ENCODE measurements at places on chromosomes 1 and 21. TPM values are rescaled to one million over a fixed set of nuclear protein-coding genes. Genes with fewer than 3 reads are reported as not detected.

DNA sequence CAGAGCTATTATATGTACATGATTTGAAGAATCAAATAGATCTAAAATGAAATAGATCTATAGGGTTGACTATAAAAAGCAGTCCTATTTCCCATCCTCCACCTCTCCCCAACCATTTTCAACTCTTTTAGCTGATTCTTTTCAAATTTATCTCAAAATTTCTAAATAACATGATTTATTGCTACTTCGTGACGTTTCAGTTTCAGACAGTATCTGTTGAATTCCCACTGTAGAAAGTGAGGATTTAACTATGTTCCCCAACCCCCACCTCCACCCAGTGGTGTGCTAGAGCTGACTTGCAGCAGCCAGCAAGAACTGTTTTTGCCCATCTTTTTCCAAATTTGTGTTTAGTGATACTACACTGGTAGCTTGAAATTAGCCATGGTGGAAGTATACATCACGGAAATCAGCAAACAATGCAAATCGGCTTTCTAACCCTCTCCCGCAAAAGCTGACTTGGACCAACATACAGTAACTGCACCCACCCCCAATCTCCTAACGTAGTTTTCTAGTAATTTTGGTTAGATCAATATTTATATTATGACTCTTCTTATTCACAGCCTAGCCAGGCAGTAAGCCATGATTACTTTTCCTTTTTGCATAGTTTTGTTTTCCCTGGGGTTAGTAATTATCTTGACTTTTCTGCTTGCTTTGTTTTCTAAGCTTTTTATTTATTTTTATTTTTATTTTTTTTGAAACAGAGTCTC lies 10.9 kb downstream of the SEMA4A start:
- no peak for DNase-seq

DNA sequence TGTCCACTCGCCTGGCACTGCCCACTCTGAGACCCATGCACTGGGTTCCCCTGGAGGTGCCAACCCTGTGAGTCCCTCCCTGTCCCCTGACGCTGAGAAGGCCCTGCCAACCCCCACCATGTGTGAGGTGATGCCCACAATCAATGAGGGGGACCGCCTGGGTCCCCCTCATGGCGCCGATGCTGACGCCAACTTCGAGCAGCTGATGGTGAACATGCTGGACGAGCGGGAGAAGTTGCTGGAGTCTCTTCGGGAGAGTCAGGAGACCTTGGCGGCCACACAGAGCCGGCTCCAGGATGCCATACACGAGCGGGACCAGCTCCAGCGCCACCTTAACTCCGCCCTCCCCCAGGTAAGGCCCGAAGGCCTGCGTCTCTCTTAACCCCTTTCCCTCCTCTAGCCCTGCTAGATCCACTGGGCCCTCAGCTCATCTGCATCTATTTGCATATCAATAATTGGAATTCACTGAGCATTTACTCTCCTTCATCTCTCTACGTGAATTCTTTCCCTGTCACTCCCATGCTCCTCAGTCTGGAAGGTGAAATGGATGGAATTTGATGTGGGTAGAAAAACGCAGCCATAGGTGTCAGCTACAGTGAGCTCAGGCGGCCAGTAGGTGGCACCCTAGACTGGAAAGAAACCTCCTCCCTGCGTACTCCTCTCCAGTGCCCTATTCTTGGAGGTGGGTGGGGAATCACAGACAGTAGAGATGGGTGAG lies 12.8 kb downstream of the PPFIA4 start:
- peak; percentile 61 for DNase-seq

Gene KRTAP7-1
- total RNA-seq: not detected

Gene PEX14
- 21.0 TPM for total RNA-seq

Gene OPN3
- 16.1 TPM for total RNA-seq

Gene CELA3B
- not detected for total RNA-seq
